Vagina (tissue), 2 donors: ENCODE measurements at places on chromosomes 7 and 10. TPM values are rescaled to one million over a fixed set of nuclear protein-coding genes. Genes with fewer than 3 reads are reported as not detected.

IDI2 gene
- not detected for total RNA-seq

DNA sequence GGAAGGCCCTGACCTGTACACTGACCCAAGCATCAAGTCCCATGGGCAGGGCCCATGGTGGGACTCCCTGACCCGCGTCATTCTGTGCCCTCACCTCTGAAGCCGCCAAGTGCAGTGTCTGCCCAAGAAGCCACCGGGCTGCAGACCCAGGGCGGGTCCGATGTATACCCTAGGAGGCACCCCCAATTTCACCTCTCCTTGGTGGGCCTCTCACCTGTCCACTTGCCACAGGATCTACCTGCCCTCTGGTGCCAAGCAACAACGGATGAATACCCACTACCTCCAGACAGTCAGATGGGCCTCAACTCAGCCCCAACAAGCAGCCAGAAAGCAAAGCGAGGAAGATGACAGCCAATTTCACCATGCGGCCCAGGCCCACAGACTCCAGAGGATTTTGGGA lies 92.6 kb downstream of the CTBP2 start:
- H3K4me3 ChIP-seq = no peak overlapping the region
- peaks cover 53% of the 10 kb centered on the region for H3K4me1 ChIP-seq
- H3K36me3 ChIP-seq = peaks cover 1% of the 10 kb centered on the region
- no peak for DNase-seq
- no peaks in the 10 kb centered on the region for H3K27me3 ChIP-seq
- no peak overlapping the region for H3K27ac ChIP-seq

GRCh38 chr7:115133248-115133647 lies 211.4 kb downstream of the MDFIC start:
- H3K36me3 ChIP-seq = no peaks in the 10 kb centered on the region
- no peak for DNase-seq
- no peak overlapping the region for H3K4me3 ChIP-seq

GRCh38 chr10:30759423-30759822 lies 129.9 kb upstream of the LYZL2 start:
- H3K27ac ChIP-seq = no peak overlapping the region
- no peaks in the 10 kb centered on the region for H3K36me3 ChIP-seq
- no peak overlapping the region for H3K4me3 ChIP-seq
- H3K4me1 ChIP-seq = peaks cover 10% of the 10 kb centered on the region

ZRANB1 gene
- total RNA-seq = 23.8 TPM

DNA sequence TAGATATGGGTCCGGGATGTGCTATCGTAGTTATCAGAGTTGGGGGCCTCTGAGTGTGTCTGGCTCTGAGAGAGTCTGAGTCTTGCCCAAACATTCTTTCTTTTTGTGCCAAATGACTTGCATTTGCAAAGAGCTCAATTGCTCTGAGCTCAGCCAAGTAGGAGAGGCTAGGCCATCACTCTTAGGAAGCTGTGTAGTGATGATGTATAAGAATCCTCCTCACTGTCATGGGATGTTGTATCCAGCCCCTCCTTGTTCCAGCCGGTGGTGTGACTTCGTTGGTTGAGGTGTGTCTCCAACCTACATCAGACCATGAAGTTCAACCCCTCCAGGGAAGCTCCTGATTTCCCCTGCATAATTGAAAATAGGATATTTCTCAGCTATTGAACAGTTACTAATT lies 97.5 kb upstream of the NPS start:
- H3K36me3 ChIP-seq = peaks cover 10% of the 10 kb centered on the region
- no peaks in the 10 kb centered on the region for H3K4me1 ChIP-seq
- H3K4me3 ChIP-seq = no peak overlapping the region
- DNase-seq = no peak
- no peaks in the 10 kb centered on the region for H3K27me3 ChIP-seq

- no peak overlapping the region for H3K4me3 ChIP-seq
- H3K4me1 ChIP-seq = no peaks in the 10 kb centered on the region
- no peaks in the 10 kb centered on the region for H3K27me3 ChIP-seq
- no peaks in the 10 kb centered on the region for H3K36me3 ChIP-seq
- no peak overlapping the region for H3K27ac ChIP-seq
These were observed 559.4 kb upstream of the GALNT17 start for GRCh38 chr7:70572571-70572970.

ATG9B gene
- 34.1 TPM for total RNA-seq
